ENCODE measurements at places on chromosomes 4 and X.

GRCh38 chr4:184198190-184198589, 19.5 kb downstream of the ENPP6 start:
- DNase-seq = no peak

DNA sequence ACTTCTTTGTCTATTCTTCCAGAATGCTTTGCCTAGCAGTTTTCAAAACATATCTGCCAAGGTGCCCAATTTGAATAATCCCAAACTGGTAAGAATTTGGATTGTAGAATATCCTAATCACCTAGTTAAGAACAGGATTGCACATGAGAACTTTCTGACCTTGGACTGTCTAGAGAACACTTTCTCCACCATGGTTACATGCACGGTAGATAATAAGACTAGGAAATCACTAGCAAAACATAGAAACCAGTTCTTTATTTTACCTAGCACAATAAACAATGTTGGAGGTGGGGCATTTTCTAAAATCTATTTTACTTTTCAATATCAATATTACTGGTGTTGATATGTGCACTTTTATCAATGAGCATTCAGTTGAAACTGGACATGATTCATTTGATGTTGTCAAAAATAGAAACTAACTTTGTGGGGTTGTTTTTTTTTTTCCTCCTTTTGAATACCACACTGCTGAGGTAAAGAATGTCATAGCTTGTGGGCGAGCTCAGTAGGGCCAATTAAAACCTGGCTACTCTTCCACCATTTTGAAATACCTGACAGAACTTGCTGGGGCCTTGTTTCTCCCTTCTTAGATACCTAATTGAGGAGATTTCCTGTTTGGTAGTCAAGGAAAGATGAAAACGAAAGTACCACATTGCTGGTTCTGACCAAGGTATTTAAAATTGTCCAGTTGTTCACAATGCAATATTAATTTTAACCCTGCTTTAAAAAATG, 10.4 kb downstream of the MID1IP1 start:
- DNase-seq = no peak

- DNase-seq = no peak
Observed at GRCh38 chr4:119227690-119228089, 15.2 kb downstream of the USP53 start.

- no peak for DNase-seq
Observed at GRCh38 chrX:129726307-129727111, 12.3 kb upstream of the XPNPEP2 start.

DNA sequence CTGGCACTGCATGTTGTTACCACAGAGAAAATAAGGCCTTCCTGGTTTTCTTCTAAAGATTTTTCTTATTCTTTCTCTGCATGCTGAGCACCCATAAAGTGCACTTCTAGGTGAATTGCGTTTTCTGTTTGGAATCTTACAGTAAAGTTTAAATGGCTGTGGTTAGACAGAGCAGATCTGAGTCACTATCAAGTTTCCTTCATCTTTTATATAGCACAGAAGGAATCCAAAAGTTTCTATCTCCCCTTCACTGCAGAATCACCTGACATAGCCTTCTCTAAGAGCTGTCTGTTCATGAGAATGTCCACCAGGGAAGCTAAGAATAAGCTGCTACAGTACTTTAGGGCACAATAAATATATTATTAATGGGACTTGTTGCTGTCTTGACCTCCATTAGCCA, 455.5 kb upstream of the FAM241A start:
- no peak for DNase-seq

- no peak for DNase-seq
Observed at GRCh38 chr4:26093551-26093950, 179.5 kb downstream of the SMIM20 start.

GRCh38 chrX:118066867-118067515, 49.6 kb downstream of the KLHL13 start:
- no peak for DNase-seq

GRCh38 chr4:136908122-136908521, 624.2 kb downstream of the PCDH18 start:
- DNase-seq = no peak

DNA sequence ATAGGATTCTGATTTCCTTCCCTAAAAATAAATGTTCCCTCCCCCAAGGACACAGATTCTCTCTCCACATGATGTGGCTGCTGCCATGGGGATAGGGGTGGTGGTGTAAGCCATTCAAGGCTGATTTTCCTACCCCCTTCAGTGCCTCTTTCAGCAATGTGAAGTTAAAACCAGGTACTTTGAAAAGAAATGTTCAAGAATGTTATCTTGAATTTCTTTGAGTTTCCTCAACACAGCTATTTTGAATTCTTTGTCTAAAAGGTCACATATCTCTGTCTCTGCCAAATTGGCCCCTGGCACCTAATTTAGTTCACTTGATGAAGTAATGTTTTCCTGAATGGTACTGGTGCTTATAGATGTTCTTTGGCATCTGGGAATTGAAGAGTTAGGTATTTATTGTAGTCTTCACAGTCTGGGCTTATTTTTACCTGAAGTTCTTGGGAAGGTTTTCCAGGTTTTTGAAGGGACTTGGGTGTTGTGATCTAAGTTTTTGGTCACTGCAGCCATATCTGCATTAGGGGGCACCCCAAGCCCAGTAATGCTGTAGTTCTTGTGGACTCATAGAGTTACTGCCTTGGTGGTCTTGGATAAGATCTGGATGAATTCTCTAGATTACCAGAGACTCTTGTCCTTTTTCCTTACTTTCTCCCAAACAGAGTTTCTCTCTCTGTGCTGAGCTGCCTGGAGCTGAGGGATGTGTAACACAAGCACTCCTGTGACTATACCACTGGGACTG, 7.6 kb upstream of the DIPK2B start:
- DNase-seq = no peak

DNA sequence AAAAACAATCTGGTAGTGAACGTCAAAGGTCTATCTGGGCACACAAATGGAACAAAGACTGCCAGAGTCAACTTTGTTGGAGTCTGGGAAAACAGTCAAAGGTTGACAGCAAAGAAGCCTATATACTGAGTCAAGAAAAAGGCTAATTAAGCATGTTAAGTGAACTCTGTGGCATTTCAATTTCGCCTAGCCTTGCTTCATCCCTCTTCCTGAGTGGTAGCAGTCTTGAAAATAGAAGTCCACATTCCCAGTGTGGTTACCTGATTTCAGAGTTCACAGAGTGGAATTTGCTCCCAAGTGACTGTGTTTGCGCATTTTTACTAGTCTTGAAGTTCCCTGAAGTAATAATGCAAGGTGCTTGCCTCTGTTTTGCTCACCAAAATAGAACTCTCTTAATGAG, 760.0 kb downstream of the FSTL5 start:
- no peak for DNase-seq

DNA sequence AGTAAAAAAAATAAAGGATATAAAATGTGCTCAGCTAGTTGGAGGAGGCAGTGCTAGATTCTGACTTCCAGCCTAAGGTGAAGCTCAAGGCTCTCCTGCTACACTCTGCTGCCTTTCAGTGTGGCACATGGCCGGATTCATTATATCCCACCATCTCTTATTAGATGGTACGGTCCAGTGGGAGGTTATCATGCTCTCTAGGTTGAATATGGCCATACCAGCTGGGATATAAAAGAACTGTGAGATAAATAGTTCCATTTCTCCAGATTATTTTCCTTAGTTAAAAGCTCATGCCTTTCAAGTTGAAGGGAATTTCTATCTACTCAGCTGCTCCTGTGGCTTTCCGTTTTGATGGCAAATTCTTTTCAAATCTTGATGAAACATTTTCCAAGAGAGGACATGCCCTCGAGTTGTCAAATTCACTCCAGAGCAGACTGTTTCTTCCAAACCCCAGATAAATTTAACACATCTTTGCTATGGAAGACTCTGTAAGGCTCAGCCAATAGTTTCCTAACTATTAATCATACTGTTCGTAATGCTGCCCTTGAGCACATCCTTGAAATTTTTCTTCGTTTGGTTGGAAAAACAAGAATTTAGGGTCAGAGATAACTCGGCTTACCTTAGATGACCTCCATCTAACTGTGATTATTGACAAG, 2.2 kb upstream of the MGARP start:
- no peak for DNase-seq

- no peak for DNase-seq
Observed at GRCh38 chr4:15390494-15390893, 37.3 kb upstream of the C1QTNF7 start.

DNA sequence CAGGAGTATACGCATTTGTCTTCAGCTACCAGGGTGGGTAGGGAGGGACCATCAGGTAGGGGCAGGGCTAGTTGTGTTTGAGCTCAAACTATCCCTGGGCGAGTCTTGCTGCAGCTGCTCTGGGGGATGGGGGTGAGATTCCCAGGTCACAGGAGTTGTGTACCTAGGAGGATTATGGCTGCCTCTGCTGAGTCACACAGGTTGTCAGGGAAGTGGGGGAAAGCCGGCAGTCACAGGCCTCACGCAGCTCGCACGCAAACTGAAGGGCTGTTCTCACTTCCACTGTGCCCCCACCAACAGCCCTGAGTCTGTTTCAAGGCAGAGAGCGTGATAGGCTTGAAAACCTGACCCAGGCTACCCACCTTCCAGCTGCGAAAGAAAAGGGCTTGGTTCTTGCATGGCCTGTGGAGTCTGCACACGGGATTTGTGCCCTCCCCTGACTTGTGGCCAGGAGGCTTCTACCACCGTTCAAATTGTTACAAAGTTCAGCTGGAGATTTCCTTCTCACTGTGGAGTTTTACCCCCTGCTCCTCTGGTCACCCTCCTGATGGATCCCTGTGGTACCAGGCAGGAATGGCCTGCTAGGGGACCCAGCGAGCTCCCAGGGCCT, 63.8 kb downstream of the ARFIP1 start:
- no peak for DNase-seq

DNA sequence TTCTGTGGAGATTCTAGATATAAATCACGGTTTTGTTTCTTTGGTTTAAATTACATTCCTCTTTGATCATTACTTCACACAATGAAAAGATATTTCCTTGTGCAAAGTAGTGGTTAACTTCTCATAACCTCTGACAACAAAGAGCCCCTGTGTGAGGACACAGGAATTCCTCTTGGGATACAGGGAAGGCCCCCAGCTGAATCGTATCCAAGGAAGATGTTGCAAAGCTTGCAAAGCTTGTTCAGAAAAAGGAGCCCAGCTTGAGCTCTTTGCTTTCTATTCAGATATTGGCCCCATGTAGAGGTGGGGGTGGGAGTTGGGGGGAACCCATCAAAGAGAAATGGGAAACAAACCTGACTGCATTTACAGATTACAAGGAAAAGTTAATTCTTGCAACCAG, 145.7 kb downstream of the RELL1 start:
- DNase-seq = no peak

- no peak for DNase-seq
Observed at GRCh38 chr4:173230062-173230461, 61.5 kb downstream of the GALNT7 start.

DNA sequence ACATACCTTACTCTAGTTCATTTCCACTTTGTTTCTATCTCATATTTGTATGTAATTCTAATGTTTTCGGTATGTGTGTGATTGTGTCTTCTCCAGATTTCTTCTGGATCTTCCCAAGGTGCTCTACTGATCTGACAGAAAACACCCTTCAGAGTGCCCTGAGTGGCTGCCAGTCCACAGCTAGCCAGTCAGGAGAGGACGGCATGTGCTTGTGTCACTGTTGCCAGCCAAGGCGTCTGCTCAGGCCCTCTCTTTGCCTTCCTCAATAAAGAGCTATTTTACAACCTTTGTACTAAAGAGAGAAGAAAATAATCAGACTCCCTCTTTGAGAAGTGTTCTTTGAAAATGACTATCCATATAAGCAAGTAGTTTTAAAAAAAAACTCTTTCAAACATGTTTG, 29.0 kb downstream of the CD99L2 start:
- no peak for DNase-seq

- DNase-seq = no peak
Observed at GRCh38 chrX:106035064-106035463, 3.5 kb downstream of the SERPINA7 start.

- no peak for DNase-seq
Observed at GRCh38 chrX:17185431-17185830, 189.6 kb upstream of the NHS start.

DNA sequence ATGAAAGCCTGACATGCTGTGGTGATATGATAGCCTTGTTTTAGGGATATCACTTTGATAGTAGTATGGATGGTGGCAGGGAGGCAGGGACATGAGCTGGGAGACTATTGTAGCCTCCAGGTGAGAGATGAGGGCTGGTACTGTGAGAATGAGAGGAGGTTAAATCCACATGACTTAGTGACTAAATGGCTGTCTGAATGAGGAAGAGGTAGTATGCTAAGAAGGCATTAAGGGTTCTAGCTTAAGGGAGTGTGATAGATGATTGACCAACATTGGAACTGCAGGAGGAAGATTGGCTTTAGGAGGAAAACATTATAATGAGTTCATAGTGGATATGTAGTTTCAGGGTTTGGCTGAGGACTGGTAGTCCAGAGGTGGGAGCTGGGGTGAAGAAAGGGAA, 195.0 kb upstream of the ANK2 start:
- DNase-seq = no peak

DNA sequence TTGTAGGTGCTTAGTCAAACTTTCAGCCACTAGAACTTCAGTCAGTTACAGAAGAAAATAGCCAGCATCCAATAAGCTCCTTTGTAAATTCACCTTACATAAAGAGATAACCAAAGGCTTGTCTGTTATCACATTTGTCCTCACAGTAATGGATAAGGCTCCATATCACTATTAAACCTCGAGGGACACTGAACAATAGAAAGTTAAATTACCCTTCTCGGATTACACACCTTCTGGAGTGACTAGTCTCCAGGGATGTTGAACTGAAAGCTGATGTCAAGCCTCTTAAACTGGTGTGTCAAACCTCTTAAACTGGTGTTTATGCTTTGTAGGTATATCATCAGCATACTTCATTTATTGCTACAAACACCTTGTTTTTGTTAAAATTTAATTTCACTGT, 639.0 kb downstream of the CENPC start:
- DNase-seq = no peak

- DNase-seq = no peak
Observed at GRCh38 chr4:53537606-53538005, 53.7 kb downstream of the LNX1 start.

DNA sequence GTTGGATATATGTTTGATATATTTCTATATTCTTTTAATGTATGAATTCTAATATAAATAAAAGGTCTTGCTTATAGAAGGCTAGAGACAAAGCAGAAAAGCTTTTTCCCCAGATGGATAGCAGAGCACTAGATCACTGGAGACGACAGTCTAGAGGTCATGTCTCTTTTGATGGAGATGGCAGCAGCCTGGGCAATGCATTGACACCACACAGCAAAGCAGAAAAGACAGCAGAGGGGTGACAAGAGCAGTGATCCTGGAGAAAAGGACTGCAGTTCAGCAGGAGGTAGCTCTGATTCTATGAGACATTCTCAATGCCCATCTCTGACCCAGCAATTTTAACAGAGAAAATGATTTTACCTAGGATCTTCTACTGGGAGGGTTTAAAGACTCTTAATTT, 210.6 kb downstream of the DTHD1 start:
- DNase-seq = no peak

DNA sequence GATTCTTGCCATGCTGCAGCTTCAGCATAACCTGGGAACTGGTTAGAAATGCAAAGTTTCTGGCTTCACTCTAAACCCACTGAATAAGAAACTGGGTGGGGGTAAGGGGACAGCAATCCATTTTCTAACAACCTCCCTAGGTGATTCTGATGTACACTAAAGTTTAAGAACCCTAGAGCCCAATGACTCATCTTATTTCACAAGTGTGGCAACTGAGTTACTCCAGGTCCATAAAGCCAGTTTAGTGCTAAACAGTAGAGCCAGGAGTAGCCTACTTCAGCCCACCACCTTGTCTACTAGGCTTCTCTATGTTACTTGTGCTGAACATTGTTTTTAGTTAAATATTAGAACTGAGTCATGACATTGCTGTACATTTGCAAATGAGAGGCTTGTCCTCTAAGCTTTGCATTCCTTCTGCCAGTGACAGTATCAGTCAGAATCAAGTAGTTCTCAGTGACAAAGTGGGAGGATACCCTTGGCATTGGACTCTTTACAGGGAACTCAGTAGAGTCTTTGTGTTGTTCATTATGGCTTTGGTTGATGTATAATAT, 518.0 kb downstream of the RPA4 start:
- no peak for DNase-seq

Measured in stimulated activated CD8-positive, alpha-beta memory T cell treated with anti-CD3 and anti-CD28 coated beads, Interleukin-4, amount 100 ng/mL, for 4 hours (primary cell).